ENCODE measurements at places on chromosomes 2 and 18.
A peak's percentile ranks its signal among the peaks of the same experiment; 100 is the strongest.

- peak; percentile 26 for DNase-seq
Measured at GRCh38 chr2:212520340-212520739, 18.3 kb downstream of the ERBB4 start.

DNA sequence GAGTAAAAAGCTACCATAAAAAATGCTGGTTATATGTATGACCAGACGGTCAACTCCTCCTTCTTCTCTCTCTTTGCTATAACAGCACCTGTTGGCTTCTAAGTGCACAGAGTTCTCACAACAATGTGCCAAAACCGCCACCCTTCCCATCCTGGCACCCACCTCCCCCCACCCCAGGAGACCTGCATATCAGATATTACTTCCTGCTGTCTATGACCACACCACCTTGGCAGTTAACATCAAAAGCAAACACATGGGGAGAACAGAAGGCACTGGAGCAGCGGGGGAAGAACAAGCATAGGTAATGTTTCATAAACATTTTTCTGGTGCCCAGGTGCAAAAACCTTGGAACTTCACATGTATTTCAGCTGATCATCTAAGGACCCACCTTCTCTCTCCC lies 15.5 kb downstream of the SPRED2 start:
- no peak for DNase-seq

DNA sequence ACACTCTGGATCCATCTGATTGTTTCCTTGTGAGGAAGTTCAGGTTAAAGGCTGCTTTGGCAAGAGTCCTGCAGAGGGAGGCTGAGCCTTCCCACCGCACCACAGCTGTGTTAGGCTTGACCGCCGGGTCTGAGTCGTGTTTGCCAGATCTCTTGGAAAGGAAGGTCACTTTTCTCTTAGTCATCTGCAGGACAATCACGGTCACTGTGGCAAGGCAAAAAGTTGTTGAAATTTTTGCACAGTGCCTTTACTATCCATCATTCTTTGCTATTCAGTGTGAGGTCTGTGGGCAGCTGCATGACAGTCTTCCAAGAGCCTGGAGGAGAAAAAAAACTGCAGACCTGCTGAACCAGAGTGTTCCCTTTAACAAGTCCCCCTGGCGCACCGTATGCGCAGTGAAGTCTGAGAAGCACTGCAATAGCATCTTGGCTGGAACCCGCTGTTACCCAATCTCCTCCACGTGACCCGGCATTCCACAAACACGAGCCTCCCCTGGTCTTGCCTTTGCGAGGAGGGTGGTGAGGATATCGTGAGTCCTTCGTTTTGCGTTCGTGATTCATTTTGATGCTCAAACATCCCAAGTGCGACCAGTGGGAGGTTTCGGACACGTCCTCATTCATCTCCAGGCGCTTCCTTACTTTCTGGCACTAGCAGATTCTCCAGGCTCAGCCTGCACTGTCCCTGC lies 23.0 kb downstream of the BIN1 start:
- DNase-seq: peak; percentile 99

GRCh38 chr2:144529841-144530240 lies 9.9 kb upstream of the ZEB2 start:
- no peak for DNase-seq

DNA sequence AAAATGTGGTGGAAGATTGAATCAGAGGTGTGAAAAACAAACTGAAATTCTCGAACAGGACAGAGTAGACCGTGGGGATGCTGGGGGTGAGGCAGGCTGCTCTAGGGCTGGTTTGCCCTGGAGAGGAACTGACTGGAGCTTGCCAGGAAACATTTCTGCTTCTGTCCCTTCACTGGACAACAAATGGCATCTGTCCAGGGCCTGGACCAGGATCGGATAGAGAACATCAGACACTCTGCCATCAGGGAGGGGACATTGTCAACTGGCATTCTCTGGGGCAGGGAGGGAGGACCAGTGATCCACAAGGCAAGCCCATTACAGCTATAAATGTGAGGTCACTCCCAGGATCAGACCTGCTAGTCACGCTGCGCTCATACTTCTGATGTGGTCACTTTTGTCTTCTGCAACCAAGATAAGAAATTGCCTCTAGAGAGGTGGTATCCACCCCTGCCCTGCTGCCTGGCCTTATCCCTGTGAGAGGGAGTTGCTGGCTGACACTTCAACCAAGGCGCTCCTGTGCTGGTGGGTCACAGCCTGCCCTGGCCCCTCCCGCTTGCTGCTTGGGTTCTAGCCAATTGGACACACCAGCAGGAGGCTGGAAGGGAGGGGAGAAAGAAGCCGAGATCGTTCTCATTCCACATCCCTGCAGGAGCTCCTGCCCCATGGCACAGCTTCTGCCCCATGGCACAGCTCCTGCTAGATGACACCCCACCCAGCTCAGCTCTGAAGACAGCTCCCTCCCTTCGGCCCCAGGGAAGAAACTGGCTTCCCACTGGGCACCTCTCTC lies 8.7 kb downstream of the NPPC start:
- peak; percentile 23 for DNase-seq

- DNase-seq: peak; percentile 35
Measured at GRCh38 chr2:55232863-55233657, 572 bp downstream of the RPS27A start.

GRCh38 chr2:36404318-36404717 lies 48.7 kb downstream of the CRIM1 start:
- DNase-seq: no peak

DNA sequence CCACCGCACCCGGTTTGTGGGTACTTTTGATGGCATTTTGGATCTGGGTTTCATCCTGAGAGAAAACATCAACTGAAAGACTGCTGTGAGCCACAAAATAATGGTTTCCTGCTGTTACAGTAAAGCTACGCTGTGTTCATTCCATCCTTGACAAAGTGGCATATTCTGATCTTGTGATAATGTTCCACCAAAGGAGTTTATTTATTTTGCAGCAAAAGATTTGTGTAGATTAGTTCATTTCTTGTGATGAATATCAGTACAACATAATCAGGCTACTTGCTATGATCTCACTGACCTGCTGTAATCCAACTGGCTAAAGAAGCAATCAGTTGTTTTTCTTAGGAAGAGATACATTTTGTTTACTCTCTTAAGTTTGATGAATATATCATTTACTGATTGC lies 45.0 kb downstream of the EEF1B2 start:
- DNase-seq: no peak

DNA sequence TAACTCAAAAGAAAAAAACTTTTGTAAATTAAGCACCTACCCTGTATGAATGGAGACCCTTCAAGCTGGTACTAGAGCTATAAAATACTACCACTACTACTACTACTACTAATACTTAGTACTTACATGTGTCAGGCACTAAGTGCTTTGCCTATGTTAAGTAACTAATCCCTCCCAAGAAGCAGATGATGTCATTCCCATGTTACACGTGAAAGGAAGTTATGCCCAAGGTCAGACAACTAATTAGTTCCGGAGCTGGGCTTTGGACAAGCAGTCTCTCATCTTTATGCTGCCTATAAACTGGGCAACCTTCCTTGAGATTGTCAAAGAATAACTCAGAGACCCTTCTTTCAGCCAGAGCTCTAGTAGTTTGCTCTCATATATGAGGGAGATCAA lies 13.9 kb upstream of the ATP6V1B1 start:
- DNase-seq: no peak

GRCh38 chr2:47086571-47086970 lies 68.5 kb downstream of the STPG4 start:
- no peak for DNase-seq

- DNase-seq: peak; percentile 91
Measured at GRCh38 chr2:207504513-207505170, 25.1 kb upstream of the CREB1 start.

Measured in fibroblast of the aortic adventitia (primary cell).